Coronary artery (tissue), 2 donors: ENCODE measurements at places on chromosomes 1 and 21.

GRCh38 chr1:30060738-30061137 lies 662.6 kb downstream of the MATN1 start:
- no peak for DNase-seq

GRCh38 chr21:35988416-35989137 lies 71.7 kb downstream of the SETD4 start:
- DNase-seq = no peak

GRCh38 chr1:23960291-23961020 lies 828 bp downstream of the PNRC2 start:
- DNase-seq = no peak

DNA sequence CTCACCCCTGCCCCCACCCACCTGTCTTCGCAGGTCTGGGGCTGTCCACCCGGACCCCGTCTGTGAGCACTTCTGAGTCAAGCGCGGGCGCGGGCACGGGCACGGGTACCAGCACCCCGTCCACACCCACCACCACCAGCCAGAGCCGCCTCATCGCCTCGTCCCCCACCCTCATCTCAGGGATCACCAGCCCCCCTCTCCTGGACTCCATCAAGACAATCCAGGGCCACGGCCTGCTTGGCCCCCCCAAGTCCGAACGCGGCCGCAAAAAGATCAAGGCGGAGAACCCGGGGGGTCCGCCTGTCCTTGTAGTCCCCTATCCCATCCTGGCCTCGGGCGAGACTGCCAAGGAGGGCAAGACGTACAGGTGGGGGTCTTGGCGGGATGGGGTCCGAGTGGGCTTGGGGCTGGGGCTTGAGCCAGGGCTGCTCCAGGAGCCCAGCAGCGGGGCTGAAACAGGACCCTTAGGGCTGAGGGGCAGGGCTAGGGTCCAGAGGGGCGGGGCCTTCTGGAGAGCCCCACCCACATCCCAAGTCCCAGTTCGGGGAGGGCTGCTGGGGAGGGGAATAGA lies 23.9 kb downstream of the ZNF362 start:
- no peak for DNase-seq

DNA sequence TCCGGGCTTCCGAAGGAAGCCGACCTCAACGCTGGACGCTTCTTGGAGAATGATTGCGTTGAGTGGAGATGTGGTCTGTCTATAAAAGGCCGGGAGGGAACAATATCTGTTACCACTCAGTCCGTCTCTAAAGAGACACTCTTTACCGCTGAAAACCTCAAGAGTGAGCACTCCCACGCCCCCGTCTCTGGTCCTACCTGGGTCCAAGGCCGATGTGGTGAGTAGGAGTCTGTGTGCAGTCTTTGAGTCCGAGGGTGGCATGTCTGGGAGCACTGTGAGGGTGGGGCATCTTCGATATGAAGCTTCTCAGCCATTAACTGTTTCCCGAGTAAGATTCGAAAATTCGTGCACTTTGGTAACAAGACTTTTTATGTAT lies 576 bp downstream of the ZFP69 start:
- no peak for DNase-seq

- no peak for DNase-seq
Observed at GRCh38 chr1:40432644-40433390, 17.5 kb upstream of the ZFP69B start.

DNA sequence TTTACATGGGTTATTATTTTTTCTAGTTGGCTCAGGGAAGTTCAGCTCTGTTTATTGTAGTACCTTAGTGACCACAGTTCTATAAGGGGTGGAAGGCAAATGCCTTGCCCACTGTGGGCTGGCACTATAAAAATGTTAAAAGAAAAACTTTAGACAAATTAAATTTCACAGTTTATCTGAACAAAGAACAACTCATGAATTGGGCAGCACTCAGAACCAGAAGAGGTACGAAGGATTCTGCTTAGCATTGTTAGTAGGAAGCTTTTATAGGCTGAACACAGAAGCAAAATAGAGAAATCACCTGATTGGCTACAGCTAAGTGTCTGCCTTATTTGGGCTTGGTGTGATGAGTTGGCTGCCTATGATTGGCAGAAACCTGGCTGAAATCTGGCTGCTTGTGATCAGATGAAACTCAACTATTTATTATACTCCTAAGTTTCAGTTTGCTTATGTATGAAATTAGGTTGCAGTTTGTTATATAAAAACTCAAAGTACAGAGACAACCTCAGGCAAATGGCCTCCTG lies 35.8 kb upstream of the SLC35D1 start:
- DNase-seq = no peak

GRCh38 chr1:182145441-182145840 lies 83.9 kb upstream of the ZNF648 start:
- no peak for DNase-seq

- peak; percentile 49 for DNase-seq
Observed at GRCh38 chr21:44762221-44763049, 39.2 kb downstream of the UBE2G2 start.

DNA sequence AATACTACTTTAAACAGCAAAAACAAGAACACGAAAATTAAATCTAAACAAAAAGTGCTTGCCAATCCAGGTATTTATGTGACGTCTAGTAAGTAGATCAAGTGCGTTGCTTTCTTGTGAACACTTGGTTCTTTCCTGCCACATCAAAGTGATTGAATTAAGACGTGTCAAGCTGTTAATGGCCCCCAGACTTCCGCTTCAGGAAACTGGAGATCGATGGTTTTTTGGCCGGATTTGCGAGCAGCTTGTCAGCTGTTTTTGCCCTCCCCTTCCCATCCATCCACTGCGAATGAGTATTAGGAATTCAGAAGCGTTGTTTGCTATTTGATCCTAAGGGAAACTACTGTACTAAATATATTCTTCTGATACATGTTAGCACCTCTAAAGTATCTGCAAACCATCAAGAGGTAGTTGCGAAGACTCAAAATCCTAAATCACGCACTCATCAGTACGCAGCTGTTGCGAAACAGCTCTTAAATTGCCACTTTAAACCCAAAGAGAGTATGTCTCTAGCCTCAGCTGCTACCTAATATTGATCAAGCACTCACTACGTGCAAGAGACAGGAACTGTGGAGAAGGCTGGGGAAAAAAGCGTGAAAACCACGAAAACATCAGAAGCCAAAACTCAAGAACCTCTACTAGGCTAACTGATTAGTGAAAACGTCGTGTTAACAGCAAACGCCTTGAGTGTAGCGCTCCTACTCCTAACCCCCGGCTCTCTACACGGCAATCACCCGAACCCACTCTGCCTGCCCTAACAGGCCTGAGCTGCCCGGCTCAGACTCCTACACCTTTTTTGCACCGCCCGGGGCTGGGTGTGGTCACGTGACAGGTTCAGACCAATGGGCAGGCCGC lies 473 bp upstream of the BRDT start:
- DNase-seq = no peak

GRCh38 chr1:27365372-27366112 lies 1.2 kb downstream of the MAP3K6 start:
- peak; percentile 95 for DNase-seq

- DNase-seq = no peak
Observed at GRCh38 chr1:109499661-109500536, 6.0 kb downstream of the CYB561D1 start.

DNA sequence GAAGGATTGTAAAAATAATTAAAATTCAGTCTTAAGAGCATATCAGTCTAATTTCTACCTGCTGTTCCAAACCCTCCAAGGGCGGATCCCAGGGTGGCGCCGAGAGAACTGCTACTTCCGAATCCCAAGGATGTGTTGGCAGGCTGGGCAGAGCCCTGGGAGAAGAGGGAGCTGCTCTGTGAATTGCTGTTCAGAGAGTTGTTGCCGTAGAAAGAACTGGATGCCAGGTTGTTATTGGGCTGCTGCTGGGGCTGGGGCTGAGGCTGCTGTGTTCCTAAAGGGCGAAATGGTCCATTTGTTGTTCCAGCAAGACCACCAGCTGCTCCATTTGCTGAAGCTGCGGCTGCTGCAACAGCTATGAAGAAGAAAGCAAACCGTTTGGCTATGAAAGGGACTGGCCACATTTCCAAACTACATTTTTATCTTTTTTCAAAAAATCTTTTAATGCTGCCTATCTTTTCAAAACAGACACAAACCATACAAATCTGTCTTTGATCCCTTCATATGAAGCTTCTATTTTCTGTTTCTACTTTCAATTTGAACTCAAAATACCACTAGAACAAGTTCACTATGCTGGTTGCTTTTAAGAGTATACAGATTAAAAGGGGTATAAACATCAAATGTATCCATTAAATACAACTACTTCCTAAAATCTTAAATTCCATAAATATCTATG lies 57.5 kb upstream of the SDC3 start:
- DNase-seq = no peak

GRCh38 chr1:50978144-50978851 lies 8.3 kb downstream of the CDKN2C start:
- peak; percentile 77 for DNase-seq

- no peak for DNase-seq
Observed at GRCh38 chr1:161158316-161159010, 837 bp upstream of the USP21 start.

- DNase-seq = no peak
Observed at GRCh38 chr1:9696793-9697192, 45.3 kb downstream of the PIK3CD start.

DNA sequence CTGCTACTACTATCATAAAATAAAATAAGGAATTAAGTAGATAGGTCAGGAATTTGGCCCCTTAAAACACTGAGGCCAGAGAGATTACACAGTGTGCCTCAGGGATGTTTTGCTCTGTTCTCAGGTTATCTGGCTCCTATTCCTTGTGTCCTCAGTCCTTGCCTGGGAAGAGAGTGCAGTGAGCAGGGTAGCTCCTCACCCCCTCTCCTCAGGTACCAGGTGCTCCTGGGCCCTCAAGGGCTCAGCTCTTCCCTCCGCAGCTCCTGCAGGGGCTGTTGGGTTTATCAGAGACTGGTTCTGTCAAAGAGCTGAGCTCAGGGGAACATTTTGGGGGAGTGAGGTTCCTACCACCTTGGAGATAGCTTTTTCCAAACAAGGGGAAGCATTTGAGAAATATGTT lies 20.1 kb upstream of the COQ8A start:
- no peak for DNase-seq

GRCh38 chr1:86563849-86564248 lies 17.0 kb downstream of the CLCA4 start:
- no peak for DNase-seq

- peak; percentile 82 for DNase-seq
Observed at GRCh38 chr1:87956072-87956471, 627.4 kb downstream of the LMO4 start.

- DNase-seq = no peak
Observed at GRCh38 chr1:3676581-3677470, 24.5 kb downstream of the TP73 start.

- DNase-seq = no peak
Observed at GRCh38 chr1:224193319-224193966, 10.4 kb downstream of the DEGS1 start.

GRCh38 chr1:109923131-109923945 lies 12.7 kb downstream of the CSF1 start:
- DNase-seq = no peak

DNA sequence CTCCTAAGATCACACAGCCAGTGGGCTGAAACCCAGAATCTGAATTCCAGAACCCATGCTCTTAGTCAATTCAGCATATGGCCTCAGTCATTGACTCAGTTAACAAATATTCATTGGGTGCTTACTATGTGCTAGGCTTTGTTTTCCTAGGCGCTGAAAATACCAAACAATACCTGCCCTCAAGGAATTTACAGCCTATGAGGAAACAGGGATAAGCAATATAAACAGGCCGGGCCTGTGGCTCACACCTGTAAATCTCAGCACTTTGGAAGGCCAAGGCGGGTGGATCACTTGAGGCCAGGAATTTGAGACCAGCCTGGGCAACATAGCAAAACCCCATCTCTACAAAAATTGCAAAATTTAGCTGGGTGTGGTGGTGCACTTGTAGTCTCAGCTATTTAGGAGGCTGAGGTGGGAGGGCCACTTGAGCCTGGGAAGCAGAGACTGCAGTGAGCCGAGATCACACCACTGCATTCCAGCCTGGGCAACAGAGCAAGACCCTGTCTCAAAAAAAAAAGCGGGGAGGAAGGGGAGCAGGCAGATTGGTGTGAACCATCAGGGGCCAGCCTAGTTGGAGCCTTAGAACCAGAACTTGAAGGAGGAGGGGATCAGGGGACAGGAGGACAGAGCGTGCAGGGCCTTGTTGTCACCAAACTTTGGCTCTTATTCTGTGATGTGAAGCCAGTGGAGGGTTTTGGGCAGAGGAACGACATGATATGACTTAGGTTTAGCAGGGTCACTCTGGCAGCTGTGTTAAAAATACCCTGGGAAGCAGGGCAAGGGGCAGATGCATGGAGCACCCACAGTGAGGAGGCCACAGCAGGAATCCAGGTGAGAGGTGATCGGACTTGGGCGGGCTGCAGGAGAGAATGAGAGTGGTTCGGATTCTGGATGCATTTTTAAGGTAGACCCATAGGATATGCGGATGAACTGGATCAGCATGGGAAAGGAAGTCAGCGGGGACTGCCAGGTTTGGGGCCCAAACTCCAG lies 5.8 kb downstream of the TINAGL1 start:
- DNase-seq = peak; percentile 16
